Left ventricle myocardium superior (tissue), 1 donor: ENCODE measurements at places on chromosomes 7 and 10.

DNA sequence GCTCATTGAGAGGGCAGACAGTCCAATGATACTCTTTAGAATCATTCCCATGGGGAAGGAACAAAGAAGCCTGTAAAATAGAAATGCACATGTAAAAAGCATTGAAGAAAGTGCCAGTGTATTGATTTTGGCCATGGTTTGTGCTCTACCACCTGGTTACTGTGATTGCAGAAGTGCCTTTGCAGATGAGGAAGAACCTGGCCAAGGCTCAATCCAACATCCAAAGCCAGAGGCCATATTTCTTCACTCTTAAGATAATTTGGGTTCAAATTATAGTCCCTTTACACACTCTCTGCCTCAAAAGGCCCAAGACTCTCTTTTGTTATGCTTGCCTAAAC is 122.1 kb downstream of the EGFR start:
- DNase-seq: no peak

DNA sequence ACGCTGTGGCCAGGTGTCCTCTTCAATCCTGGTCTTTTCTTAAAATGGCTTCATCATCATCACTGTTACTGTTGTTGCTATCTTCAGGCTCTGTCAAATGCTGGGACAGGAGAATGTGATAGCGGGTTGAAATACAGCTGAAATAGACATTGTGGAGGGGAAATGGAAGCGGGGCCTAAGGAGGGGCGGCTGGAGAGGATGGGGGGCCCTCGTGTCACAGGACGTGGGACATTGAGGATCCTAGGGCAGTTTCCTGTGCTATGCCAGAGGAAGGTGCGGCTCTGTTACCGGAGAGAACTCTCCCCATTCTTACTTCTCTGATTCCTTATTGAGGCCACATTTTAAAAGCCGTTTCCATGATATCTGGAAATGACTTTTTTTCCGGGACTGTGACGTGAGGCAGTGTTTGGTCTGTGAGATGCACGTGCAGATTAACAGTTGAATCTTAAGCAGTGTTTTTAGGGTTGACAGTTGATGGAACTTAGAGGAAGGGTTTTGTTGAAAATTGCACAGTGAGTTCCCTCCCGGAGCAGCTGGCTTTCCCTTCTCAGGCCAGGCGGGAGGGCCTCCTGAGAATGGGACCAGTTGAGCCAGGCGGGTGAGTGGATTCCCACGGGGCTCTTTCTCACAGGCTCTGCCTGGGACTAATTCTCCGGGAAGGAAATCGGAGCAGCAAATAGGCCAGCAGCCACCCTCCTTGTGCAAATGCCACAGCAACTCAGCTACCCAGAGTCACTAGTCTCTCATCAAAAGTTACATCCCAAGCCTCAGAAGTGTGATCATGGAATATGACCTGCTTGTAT is 125.2 kb downstream of the TACC2 start:
- DNase-seq: peak; percentile 41

- no peak for DNase-seq
Observed at GRCh38 chr10:19708031-19708430, 108.2 kb upstream of the PLXDC2 start.

GRCh38 chr7:11831156-11831735 is 752 bp downstream of the THSD7A start:
- no peak for DNase-seq

DNA sequence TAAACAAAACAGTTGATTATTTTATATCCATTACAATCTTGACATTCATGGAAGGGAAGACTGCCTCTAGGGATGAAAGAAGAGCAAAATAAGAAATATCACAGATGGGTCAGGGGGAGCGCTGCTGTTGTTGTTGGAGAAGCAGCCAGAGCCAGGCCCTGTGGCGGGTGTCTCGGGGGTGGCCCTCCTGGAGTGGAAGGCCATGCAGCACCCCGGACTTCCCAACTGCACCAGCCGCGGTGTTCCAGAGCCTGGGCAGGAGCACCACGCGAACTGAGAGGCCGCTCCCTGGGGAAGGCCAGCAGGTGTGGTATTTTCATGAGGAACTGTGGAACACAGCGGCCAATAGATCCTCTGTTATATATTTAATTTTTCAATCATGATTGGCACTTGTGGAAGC is 72.4 kb upstream of the VSTM2A start:
- DNase-seq: no peak

GRCh38 chr7:87339373-87339897 is 6.0 kb upstream of the CROT start:
- DNase-seq: no peak

- DNase-seq: peak; percentile 86
Observed at GRCh38 chr7:150978126-150978789, at the start of gene KCNH2. TSS of gene KCNH2 (minus strand) at chr7:150978321. CDS start at chr7:150977913, 408 bp downstream.

- no peak for DNase-seq
Observed at GRCh38 chr7:142436601-142437000, 178.7 kb upstream of the PRSS58 start.

DNA sequence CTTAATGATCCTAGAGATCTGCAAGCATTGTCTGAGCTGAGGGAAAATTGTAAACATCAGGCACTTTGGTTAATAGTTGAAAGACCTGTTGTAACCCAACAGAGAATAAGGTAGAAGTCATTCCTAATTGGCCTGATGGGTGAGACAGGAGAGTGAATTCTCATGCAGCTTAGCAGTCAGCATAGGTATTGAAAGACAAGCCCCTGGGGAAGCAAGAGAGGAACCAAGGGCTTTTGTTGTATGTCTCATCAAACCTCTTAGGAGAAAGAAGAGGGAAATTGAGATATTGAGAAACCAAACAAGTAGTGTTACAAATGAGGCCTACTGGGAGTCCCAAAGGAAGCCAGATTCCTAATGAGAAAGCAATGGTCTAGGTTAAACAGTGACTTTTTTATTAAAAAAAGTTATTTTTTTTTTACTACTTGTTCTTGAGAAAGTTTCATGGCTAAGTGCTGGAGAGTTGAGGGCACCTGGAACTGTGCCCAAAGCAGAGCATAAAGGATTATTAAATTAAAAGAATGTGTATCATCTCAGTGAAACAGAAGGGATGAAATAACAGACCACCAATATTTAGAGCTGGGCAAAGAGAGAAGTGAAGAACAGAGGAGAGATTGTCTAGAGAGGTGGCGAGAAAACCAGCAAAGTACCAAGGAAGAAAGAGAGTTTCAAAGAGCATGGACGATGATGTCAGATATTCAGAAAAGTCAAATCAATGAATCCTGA is 168.9 kb downstream of the CDK14 start:
- no peak for DNase-seq

GRCh38 chr10:63262430-63263073 is 129.4 kb downstream of the NRBF2 start:
- no peak for DNase-seq

- DNase-seq: no peak
Observed at GRCh38 chr10:9682802-9683201, 1334.9 kb upstream of the CELF2 start.

- DNase-seq: no peak
Observed at GRCh38 chr10:78420946-78421735, 387.5 kb downstream of the RPS24 start.

GRCh38 chr7:83413831-83414230 is 235.1 kb downstream of the SEMA3E start:
- no peak for DNase-seq

- DNase-seq: no peak
Observed at GRCh38 chr7:141359740-141360415, 191.3 kb upstream of the AGK start.

DNA sequence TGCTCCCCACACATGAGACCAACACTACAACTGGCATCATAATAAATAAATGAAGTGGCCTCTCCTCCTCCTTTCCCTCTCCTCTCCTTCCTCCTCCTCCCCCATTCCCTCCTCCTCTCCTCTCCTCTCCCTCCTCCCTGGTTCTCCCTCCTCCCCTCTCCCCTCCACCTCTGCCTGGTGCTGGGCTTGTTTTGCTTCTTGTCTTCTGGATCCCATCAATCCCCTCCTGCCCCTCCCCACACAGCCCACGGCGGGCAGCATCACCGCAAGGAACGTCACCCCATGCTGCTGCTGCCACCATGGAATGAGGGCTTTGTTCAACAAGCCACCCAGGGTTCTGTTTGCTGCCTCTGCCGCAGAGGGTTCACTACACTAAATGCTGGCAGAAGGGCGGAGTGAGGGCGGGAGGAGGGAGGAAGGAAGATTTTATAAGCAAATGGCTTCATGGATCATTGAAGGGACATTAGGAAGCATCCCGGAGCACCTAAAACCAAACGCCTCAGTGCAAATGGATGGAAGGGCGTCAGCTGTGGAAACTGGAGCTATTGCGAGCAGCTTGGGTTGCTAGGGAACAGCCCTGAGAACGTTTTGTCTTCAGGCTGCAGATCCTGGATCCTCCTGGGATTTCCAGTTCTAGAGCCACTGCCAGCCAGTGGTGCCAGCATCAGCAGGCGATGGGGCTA is 379.7 kb upstream of the ZMIZ1 start:
- DNase-seq: peak; percentile 35

- no peak for DNase-seq
Observed at GRCh38 chr7:69608878-69609277, 10.6 kb downstream of the AUTS2 start.

DNA sequence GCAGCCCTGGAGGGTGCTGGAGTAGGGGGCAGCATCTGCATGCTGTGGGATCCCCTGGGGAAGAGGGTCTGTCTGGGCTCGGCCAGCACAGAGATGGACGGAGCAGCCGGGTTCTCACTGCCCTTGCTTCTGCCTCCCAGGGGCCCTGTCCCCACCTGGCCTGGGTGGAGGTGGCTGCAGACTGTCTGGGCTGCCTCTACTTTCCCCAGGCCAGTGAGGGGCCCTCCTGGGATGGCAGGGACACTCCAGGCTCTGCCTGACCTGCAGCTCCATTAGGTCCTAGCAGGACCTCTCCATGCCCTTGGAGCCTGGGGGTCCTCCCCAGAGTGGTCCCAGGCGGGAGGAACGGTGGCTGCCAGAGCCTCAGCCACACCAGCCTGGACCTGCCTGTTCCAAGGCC is 63.7 kb downstream of the PWWP2B start:
- DNase-seq: peak; percentile 17

DNA sequence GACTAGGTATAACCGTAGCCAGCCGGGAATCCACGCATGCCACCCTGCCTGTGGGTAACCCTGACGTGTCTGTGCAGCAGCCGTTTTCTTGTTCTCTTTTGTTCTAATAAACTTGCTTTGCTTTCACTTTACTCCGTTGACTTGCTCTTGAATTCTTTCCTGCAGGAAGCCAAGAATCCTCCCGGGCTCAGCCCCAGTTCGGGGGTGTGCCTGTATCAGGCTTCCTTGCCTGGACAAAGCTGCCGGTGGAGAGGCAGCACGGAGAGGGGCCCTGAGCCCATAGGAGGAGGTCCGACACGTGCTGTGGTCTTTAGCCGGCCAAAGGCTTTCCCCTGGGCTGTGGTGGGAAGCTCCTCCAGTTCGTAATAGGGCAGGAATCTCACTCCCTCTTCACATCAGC is 256.5 kb upstream of the PPP2R2D start:
- DNase-seq: no peak

DNA sequence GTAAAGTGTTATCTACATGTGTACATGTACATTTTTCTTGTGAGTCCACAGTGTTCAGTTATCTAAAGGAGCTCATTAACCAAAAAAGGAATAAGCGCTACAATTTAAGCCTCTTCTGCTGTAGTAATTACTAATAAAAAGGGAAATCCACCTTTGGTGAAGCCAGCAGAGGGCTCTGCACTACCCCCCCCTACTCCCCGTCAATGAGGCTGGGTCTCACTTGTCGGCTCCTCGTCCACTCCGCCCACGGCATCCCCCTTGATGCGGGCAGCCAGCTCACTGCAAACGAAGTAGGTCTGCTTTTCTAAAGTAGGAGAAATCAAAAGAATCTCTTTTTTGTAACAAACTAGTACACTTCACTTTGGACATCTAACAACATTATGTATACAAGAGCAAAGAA is 4.7 kb upstream of the WASHC2A start:
- no peak for DNase-seq

- DNase-seq: no peak
Observed at GRCh38 chr10:43576062-43576461, 1.6 kb upstream of the ZNF239 start.

DNA sequence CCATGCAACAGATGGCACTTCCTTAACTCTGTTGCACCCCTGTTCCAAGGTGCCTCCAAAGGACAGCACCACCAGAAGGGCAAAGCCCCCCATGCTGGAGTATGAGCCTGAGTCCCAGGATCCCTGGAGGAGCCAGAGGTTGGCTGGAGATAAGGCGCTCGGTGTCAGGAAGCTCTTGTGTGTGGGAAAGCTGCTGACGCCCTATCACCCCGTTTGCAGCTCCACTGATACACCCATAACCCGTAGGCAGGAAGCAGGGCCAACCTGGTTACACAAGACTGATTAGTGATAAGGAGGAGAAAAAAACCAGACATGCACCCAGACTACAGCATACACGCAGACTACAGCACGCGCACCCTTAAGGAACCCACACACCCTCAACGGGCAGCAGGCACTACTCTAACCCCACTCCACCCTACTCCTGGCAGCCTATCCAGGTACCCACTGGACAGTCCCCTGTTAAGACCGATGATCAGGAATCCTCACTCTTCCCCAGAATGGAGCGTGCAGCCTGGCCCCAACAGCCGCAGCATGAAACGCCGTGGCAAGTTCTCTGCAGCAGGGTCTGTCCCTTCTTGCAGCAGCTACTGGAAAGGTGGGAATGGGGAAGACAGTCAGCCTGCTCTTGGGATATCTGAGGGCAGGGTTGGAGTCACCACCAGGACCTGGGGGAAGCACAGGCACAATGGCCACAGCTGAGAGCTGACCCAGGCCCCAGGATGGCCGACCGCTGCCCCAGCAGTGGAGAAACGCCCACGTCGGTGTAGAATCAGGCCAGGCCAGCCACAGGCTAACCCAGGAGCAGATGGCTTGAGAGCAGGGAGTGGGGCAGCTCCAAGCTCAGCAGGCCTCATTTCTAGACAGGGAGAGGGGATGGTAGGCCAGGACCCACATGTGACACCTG is 38.3 kb upstream of the TUBB8 start:
- no peak for DNase-seq

DNA sequence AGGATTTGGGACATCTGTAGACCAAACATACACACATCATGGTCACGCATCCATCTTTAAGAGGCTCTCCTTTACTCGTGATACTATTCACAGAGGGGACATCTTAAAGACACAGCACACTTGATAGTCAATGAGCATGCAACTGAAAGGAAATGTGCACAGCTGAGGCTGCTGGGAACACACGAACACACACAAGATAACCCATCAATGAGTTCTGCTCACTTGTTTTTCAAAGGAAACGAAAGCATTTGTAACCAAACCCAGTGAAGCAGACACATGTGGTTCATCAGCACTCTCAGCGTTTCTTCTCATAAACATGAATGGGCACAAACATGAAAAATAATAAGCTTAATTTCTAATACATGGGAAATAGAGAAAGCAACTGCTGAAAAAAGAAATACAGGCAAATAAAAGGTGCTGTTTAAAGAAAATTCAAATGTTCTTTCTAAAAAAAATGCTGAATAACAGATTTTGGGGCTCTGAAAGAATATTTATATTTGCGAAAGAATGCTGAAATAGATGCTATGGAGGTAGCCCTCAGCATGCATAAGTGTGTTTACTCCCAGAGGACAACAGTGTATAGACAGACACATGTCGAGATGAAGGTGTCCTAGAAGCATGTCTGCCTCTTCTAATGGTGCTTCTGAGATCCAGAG is 59.7 kb upstream of the LAMB4 start:
- DNase-seq: no peak

- DNase-seq: no peak
Observed at GRCh38 chr7:135682191-135682590, 19.9 kb downstream of the STMP1 start.
